ENCODE measurements at places on chromosomes 7 and 10. TPM values are rescaled to one million over a fixed set of nuclear protein-coding genes. Genes with fewer than 3 reads are reported as not detected.

DNA sequence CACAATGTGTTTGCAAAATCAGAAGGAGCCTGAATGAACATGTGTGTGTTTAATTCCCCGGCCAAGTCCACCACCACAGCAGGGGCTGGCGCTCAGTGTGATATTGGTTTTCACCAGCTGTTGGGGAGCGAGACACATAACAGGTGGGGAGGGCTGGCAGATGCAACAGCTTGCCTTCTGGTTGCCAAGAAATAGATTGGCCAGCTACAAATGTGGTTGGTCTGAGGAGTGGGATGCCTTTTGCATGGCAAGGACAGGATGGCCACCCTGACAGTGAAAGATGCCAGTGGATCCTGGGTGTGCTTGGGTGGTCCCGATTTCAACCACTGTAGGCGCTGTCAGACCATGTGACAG, 292.5 kb upstream of the FZD8 start:
- DNase-seq, result no peak
- no peak overlapping the region for H3K4me3 ChIP-seq
- no peaks in the 10 kb centered on the region for H3K4me1 ChIP-seq
- H3K27me3 ChIP-seq, result no peaks in the 10 kb centered on the region
- no peaks in the 10 kb centered on the region for H3K36me3 ChIP-seq
- no peak overlapping the region for H3K27ac ChIP-seq

DNA sequence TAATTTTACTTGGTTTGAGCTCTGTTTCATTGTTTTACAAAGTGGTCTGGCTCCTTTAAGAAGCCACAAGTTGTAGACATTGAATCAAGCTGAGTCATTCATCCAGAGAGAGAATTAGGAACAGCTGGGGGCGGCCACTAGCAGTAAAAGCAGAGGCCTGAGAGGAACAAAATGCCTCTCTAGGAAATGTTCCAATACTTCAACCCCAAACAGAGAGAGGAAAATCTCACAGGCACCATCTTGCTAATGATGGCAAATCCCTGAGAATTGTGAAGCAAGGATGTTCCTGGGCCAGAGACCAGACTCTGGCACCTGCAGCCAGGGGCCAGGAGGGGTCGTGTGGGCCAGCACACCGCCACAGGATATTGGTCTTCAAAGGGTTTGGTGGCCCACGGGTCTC, 26.5 kb upstream of the TRIL start:
- H3K36me3 ChIP-seq, result no peaks in the 10 kb centered on the region
- no peaks in the 10 kb centered on the region for H3K4me1 ChIP-seq
- DNase-seq, result no peak
- no peak overlapping the region for H3K4me3 ChIP-seq
- H3K27me3 ChIP-seq, result peaks cover 2% of the 10 kb centered on the region
- no peak overlapping the region for H3K27ac ChIP-seq

DNA sequence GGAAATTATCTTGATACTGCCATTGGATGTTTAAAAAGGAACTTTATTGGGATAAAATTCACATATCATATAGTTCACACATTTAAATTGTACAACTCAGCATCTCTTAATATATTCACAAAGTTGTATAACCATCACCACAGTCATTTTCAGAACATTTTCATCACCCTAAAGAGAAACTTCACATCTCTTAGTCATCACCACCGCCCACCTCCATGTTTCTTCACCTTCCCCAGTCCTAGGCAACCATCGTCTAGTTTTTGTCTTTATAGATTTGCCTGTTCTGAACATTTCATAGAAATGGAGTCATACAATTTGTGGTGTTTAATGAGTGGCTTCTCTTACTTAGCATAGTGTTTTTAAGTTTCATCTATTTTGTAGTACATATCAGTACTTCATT, 96.6 kb downstream of the ANKRD30A start:
- no peaks in the 10 kb centered on the region for H3K36me3 ChIP-seq
- peak; percentile 33 for DNase-seq
- no peak overlapping the region for H3K27ac ChIP-seq
- H3K4me1 ChIP-seq, result no peaks in the 10 kb centered on the region
- no peaks in the 10 kb centered on the region for H3K27me3 ChIP-seq

DNA sequence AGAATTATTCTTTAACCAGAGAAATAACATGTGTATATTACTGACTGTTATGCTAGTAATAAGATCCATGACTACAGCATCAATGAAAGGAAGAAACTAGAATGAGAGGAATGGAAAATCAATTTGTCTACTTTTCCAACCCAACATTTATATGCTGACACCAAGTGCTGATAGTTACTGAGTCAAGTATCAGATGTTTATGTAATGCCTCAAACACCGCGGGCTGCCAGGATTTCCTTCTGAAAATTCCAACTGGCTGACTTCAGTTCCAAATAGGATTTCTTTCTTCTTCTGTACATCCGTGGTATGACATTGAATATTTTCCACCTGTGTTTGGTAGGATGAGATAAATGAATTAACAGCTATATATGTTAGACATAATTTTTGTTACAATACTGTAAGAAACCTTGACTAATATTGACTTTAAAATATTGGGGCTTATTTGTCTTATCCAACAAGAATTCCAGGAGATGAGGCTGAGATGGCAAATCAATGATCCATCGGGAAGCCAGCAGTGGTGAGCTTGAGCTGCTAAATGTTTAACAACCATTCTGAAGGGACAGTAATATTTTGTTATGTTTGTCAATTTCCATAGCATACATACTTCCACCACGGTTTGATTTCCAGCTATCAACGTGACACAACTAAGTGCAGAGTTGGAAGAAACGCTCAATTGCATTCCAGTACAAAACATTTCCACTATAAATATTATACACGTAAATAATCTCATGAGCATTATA, 435.2 kb upstream of the AUTS2 start:
- H3K27me3 ChIP-seq, result no peaks in the 10 kb centered on the region
- H3K4me3 ChIP-seq, result no peak overlapping the region
- H3K36me3 ChIP-seq, result no peaks in the 10 kb centered on the region
- H3K4me1 ChIP-seq, result no peaks in the 10 kb centered on the region
- H3K27ac ChIP-seq, result no peak overlapping the region

Gene COL1A2
- 0.19 TPM for total RNA-seq

Gene SFTPA1
- not detected for total RNA-seq

- H3K36me3 ChIP-seq, result no peaks in the 10 kb centered on the region
- no peak for DNase-seq
- no peak overlapping the region for H3K27ac ChIP-seq
- H3K4me1 ChIP-seq, result peaks cover 7% of the 10 kb centered on the region
- no peak overlapping the region for H3K4me3 ChIP-seq
These were observed 223.7 kb upstream of the HABP2 start for GRCh38 chr10:113329121-113329596.

DNA sequence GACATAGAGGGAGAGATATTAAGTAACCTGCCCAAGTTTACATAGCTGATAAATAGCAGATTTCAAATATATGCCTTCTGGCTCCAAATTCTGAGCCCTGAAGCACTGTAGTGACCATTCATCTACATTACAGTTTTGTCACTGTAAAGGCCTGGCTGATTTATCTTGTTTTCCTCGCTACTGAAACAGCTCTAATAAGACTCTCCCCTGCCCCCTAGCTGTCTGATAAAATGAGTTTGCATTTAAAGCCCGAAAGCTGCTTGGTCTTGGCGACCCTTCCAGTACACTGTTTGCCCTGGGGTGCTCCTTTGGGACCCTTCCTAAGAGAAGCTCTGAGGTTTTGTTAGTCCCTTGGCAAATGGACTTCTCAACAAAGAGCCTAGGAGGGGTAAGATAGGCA, 59.7 kb upstream of the RAB11FIP2 start:
- peaks cover 27% of the 10 kb centered on the region for H3K27me3 ChIP-seq
- H3K4me3 ChIP-seq, result no peak overlapping the region
- no peaks in the 10 kb centered on the region for H3K4me1 ChIP-seq
- peak; percentile 5 for DNase-seq
- no peaks in the 10 kb centered on the region for H3K36me3 ChIP-seq
- H3K27ac ChIP-seq, result no peak overlapping the region

DNA sequence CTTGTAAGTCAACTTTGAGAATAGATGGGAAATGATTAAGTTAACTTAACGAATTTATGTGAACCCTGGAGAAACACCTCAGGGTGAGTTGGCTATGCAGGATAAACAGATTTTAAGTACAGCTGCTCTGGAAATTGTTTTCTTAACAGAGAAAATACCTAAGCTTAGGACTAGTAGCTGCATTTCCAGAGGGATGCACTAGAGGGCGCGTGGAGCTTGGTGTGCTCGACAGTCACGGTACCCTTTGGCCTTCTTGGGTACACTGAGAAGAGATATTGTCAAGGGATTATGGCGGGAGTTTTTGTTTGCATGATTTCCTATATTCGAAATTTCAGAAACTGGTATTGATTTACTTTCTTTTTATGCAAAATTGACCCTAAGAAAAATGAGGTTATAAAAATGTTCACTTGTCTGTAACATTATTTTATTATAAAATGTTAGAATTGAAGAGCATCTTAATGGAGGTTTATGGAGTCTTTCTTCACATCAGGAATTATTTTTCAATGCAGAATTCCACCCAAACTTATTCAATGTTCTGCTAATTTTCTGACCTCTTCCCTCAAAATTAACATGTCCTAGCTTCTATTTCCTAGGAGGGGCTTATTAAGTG, 58.4 kb upstream of the MYO3A start:
- DNase-seq, result peak; percentile 84
- H3K4me3 ChIP-seq, result no peak overlapping the region
- no peaks in the 10 kb centered on the region for H3K36me3 ChIP-seq
- peaks cover 2% of the 10 kb centered on the region for H3K27me3 ChIP-seq
- H3K4me1 ChIP-seq, result no peaks in the 10 kb centered on the region
- H3K27ac ChIP-seq, result no peak overlapping the region

Gene VPS37D
- 0.35 TPM for total RNA-seq

Gene HTRA1
- total RNA-seq, result not detected

DNA sequence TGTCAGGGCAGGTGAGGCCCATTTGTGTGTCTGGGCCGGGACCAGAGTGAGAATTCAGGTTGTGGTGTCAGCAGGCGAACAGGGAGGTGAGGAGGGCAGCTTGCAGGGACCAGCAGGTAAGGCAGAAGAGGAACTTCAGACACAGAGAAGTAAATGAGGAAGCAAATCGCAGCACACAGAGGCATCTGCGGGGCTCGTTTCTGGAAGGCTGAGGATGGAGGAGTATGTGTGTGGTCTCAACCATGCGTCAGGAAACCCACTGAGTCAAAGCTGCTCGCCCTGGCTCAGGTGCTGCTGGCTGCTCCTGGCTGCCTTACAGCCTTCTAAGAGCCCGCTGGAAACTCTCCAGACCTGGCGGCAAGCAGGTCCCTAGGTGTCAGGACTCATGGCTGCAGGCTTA, 26.9 kb upstream of the PITRM1 start:
- no peak overlapping the region for H3K27ac ChIP-seq
- H3K4me3 ChIP-seq, result no peak overlapping the region
- peaks cover 16% of the 10 kb centered on the region for H3K4me1 ChIP-seq
- H3K36me3 ChIP-seq, result no peaks in the 10 kb centered on the region
- no peak for DNase-seq

DNA sequence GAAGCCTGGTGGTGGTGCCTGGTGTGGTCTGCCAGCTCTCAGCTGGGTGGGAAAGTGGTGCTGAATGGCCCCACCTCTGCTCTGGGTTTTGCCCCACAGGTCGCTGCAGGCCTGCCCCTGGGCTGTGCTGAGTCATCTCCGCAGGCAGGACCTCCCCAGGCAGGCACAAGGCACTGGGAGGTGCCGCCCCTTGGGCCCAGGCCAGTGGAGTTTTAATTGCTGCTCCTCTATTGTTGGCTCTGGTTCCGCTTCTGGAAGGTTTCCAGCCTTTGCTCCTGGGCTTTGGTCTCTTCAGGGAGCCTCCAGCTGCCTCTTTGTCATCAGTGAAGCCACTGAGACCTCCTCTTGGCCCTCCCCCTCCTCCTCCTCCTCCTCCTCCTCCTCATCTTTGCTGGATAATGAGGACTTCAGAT, 180.3 kb upstream of the GRB10 start:
- H3K27me3 ChIP-seq, result no peaks in the 10 kb centered on the region
- peaks cover 1% of the 10 kb centered on the region for H3K36me3 ChIP-seq
- H3K4me1 ChIP-seq, result no peaks in the 10 kb centered on the region
- no peak overlapping the region for H3K4me3 ChIP-seq
- no peak for DNase-seq

Gene ABCF2
- total RNA-seq, result 48.4 TPM

- no peaks in the 10 kb centered on the region for H3K4me1 ChIP-seq
- no peak for DNase-seq
- no peak overlapping the region for H3K4me3 ChIP-seq
- H3K27ac ChIP-seq, result no peak overlapping the region
- H3K36me3 ChIP-seq, result no peaks in the 10 kb centered on the region
- no peaks in the 10 kb centered on the region for H3K27me3 ChIP-seq
These were observed 37.7 kb downstream of the PPP1R17 start for GRCh38 chr7:31724696-31725095.

Gene GIMAP6
- total RNA-seq, result 25.4 TPM

DNA sequence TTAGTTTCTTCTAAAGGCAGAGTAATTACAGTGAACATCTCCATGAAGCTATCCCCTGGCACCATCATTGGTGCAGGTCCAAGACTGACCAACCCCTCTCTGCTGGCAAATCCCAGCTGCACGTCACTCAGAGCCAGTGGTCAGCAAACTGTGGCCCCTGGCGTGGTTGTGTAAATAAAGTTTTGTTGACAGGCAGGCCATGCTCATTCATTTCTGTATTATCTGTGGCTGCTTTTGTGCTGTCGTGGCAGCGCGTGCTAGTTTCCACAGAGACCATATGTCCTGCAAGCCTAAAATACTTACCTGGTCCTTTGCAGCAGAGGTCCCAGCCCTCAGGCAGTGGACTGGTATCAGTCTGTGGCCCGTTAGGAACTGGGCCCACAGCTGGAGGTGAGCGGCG, 117.6 kb upstream of the NPS start:
- no peak for DNase-seq
- H3K27ac ChIP-seq, result no peak overlapping the region
- no peaks in the 10 kb centered on the region for H3K27me3 ChIP-seq
- no peak overlapping the region for H3K4me3 ChIP-seq
- no peaks in the 10 kb centered on the region for H3K4me1 ChIP-seq
- H3K36me3 ChIP-seq, result no peaks in the 10 kb centered on the region
